ENCODE measurements at places on chromosomes 3 and 15. TPM values are rescaled to one million over a fixed set of nuclear protein-coding genes. Genes with fewer than 3 reads are reported as not detected.

- H3K27ac ChIP-seq: no peak overlapping the region
- no peak for DNase-seq
- H3K4me3 ChIP-seq: no peak overlapping the region
- no peaks in the 10 kb centered on the region for H3K27me3 ChIP-seq
- no peaks in the 10 kb centered on the region for H3K36me3 ChIP-seq
Measured at GRCh38 chr15:66489179-66489791, 8.3 kb downstream of the SNAPC5 start.

DNA sequence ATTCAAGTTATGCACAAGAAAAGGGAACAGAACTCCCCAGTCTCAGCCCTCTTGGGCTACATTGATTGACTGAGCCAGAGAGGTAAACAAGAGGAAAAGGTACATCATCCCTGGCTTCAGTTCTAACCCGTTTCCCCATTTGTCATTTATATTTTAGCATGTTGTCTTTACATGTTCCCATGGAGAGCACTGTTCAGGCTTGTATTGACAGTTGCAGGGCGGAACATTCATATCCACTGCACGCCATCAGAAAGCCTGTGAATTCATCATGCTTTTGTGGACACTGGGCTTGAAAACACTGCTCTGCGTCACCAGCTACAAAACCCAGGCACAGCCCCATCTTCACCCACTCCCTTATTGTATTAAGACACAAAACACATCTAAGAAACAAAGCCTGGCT lies 240.9 kb upstream of the EIF1B start:
- H3K27ac ChIP-seq: no peak overlapping the region
- no peak for DNase-seq
- no peak overlapping the region for H3K4me3 ChIP-seq

GRCh38 chr15:57033715-57034439 lies 115.4 kb downstream of the TCF12 start:
- DNase-seq: no peak
- H3K4me3 ChIP-seq: no peak overlapping the region
- no peaks in the 10 kb centered on the region for H3K36me3 ChIP-seq
- no peak overlapping the region for H3K27ac ChIP-seq
- peaks cover 6% of the 10 kb centered on the region for H3K4me1 ChIP-seq
- no peaks in the 10 kb centered on the region for H3K27me3 ChIP-seq

CXCR6 gene
- 4.5 TPM for total RNA-seq

TOPBP1 gene
- total RNA-seq: 33.4 TPM

Measured in breast epithelium (tissue), 4 donors.